CD4-positive, alpha-beta T cell treated with Interleukin-4 for 1 hour (primary cell): ENCODE measurements at places on chromosomes 1 and 21.

- no peak for DNase-seq
These were observed 11.9 kb downstream of the NIPAL3 start for GRCh38 chr1:24427545-24427862.

DNA sequence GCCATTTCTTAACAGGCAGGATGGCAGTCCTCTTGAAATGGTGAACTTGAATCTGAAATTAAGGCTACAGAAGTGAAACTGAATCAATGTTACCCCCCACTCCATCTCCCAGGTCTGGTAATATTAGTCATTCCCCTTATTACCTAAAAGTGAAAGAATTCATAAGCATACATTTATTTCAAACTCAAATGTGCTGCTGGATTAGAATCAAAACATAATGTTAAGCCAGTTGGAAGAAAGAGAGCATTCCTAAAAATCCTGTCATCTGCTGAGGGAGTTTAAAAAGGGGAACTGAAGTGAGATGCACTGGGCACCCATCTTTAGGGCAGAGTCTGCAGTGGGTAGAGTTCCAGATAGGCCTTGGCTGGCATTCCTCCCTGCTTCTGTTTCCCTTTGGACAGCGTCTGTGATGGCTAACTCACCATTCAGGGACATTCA lies 17.4 kb downstream of the KIAA0319L start:
- DNase-seq: no peak

DNA sequence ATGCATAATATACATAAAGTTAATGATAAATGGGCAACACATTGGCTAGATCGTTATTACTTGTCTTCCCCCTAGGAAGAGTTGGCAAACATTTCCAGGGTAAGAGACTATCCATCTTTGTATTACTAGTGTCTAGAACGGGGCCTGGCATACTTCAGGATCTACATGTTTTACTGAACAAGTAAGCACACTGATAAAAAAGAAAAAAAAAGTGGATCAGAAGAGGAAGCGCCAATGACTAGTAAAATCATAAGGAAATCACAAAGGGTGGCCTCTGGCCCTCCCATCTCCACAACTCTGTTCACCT lies 482 bp downstream of the TM2D1 start:
- DNase-seq: no peak

GRCh38 chr1:3313576-3313950 lies 140.9 kb upstream of the ARHGEF16 start:
- no peak for DNase-seq

GRCh38 chr1:218866507-218866906 lies 307.2 kb upstream of the LYPLAL1 start:
- DNase-seq: no peak

GRCh38 chr21:19256934-19257660 lies 853.5 kb upstream of the TMPRSS15 start:
- no peak for DNase-seq

GRCh38 chr1:150765296-150765976 lies at the start of gene CTSS:
CTSS (minus strand) TSS chr1:150765778; CDS start chr1:150764763, 1,015 bp downstream.
- no peak for DNase-seq

GRCh38 chr21:41837756-41838297 lies 41.3 kb downstream of the PRDM15 start:
- no peak for DNase-seq

- DNase-seq: no peak
These were observed 52.6 kb downstream of the PCNX2 start for GRCh38 chr1:233242827-233243483.

DNA sequence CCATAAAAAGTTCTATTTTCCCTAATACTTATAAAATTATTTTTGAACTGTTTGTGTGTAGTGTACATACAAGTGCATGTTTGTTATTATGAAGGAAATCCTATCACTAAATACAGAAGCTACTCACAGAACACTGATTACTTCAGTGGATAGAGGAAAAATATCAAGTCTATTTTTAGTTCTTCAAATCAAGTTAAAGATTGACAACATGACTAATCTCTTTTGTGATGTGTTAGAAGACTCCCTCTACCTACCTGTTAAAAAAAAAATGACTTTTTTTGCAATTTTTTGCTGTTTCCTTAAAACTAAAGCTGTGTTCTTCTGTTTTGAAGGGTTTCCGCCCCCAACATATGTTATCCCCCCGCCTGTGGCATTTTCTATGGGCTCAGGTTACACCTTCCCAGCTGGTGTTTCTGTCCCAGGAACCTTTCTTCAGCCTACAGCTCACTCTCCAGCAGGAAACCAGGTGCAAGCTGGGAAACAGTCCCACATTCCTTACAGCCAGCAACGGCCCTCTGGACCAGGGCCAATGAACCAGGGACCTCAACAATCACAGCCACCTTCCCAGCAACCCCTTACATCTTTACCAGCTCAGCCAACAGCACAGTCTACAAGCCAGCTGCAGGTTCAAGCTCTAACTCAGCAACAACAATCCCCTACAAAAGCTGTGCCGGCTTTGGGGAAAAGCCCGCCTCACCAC lies 45.5 kb downstream of the NCF2 start:
- no peak for DNase-seq

- DNase-seq: no peak
These were observed 82.6 kb upstream of the EDEM3 start for GRCh38 chr1:184836934-184837895.
